ENCODE measurements at places on chromosomes 2 and 18. TPM values are rescaled to one million over a fixed set of nuclear protein-coding genes. Genes with fewer than 3 reads are reported as not detected.

DNA sequence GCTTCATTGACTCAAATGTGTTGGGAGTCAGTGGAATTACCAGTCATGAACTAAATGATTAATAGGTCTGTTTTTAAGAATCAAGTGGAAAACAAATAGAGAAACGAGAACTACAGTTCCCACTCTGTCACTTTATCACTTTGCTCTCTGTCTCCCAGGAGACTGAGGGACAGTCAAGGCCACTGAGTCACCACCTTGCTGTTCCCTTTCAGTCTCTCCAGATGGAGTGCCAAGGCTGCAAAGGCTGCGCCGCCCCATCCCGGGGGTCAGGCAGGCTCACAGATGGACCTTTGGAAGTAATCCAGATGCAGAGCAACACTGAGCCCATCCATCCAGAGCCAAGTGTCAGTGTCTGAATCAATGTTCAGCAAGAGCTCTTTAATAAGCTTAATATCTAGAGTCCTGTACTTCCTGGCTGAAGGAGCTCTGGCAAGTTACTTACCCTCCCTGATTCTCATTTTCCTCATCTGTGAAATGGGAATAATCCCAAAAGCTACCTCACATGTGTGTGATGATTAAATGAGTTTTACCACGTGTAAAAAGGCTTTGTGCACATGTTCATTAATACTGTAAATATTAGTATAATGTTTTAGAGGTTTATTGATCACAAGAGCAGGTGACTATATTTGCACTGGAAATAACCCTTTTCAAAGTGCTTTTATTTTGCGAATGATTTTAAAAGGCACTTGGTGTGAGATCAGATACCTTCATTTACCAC is 43.0 kb upstream of the EFEMP1 start:
- DNase-seq, result no peak

- DNase-seq, result no peak
These were observed 90.4 kb downstream of the PLCL1 start for GRCh38 chr2:197894751-197895274.

GRCh38 chr18:57146956-57147636 is at the start of gene BOD1L2:
Gene BOD1L2 (plus strand): TSS chr18:57147087. CDS start chr18:57147313, 226 bp downstream.
- no peak for DNase-seq

DNA sequence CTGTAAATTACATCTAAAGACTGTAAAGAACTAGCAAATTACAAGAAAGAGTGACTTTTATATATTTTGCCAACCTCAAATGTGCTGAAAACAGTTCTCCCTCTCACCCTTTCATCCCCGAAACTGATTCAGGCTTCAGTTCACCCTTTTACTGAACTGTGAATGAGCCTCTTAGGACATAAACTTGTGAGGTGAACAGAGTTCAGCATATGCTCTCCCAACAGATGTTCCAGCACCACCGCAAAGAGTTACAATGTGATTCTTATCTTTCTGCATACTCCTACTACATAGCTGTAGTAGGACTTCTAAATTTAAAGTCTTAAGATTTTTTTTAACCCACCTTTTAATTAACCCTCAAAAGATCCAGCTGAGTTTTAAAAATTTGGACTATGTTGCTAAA is 1.2 kb upstream of the ZCCHC2 start:
- DNase-seq, result peak; percentile 31

DNA sequence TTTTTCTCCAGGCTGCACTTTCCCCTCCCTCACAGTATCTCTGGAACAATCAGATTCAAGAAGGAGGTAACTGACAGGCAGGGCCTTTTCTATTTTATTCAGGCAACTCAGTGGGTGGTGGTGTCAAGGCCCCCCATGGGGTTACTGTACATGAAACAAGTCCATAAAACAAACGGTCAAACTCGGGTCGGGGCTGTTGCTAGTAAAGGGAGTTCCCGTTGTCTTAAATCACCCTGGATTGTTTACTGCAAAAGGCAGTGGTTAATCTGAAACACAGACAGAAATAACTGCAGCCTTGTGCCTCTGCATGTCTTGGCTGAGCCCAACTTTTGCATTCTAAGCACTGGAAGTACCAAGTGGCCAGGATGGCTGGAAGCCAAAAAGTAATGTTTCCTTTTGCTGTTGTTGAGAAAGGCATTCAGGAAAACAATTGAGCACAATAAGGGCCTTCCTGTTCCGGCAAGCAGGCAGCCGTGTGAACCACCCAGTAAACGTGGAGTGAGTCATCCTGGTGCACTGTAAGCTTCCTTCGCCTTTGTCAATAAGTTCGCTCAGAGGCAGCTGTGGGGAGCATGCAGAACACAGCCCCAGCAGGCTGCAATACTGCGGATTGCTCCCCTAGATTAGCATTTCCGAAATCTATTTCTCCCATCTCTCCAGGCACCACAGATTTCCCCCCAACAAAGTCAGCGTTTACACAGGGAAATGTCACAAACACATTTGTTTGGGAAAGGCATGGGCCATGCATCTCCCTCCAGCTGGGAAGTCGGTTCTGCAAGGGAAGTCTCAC is 149.6 kb downstream of the IRS1 start:
- DNase-seq, result peak; percentile 92

GRCh38 chr2:85477884-85478283 is 59.4 kb downstream of the SH2D6 start:
- no peak for DNase-seq

- peak; percentile 45 for DNase-seq
These were observed 147.0 kb upstream of the KLHL14 start for GRCh38 chr18:32919799-32920198.

GRCh38 chr18:35296060-35296459 is 6.0 kb upstream of the ZSCAN30 start:
- DNase-seq, result no peak

- no peak for DNase-seq
These were observed 81.6 kb upstream of the NFU1 start for GRCh38 chr2:69518841-69519240.

GRCh38 chr2:11901351-11902069 is 155.1 kb downstream of the LPIN1 start:
- DNase-seq, result no peak

- DNase-seq, result no peak
These were observed 12.3 kb upstream of the RESP18 start for GRCh38 chr2:219344751-219345430.

GRCh38 chr2:1972422-1972821 is 228.1 kb upstream of the PXDN start:
- no peak for DNase-seq

DNA sequence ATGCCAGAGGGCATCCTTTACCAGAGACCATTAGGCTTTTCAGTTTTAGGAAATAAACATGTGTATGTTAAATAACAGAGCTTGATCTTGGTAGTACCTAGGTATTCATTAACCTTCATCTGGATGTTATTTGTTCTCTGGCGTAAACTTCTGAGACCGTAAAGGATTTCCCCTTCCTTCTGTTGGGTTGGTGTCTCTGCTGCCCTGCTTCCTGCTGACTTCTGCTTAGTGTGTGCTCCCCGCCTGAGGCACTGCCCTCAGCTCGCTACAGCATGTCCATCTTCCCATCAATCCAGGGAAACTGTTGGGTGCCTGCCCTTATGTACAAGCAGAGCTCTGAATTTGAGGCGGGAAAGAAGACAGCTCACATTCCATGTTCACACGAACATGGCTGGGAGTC is 177.9 kb downstream of the TPGS2 start:
- DNase-seq, result peak; percentile 31

DNA sequence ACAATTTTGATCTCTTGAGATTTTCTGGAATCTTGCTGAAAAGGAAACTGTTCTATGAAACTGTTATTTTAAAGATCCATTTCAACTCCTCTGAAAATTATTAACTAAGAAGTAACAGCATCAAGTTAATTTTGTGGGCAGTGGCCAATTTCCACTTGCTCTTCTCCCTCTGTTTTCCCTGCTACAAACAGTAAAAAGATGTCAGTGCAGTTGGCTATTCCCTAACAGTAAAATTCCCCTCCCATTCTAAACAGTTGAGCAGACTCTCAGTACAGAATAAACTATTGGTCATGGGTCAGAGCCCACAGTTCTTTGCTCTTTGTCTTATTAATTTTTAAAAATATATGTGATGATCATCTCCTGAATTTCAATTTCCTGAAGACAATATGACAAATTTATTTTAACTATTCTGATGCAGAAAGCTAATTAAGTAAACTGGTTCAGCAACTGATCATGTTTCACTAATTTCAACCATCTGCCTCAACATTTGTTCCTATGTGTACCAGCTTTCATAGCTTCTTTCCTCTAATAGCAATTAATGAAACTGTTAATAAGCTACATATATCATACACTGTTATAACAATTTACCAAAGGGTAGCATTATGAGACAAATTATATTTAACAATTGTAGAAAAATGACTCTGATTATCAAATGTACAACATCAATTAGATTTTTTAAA is 41.1 kb upstream of the GALNT5 start:
- no peak for DNase-seq

GRCh38 chr2:128348701-128349100 is 30.0 kb upstream of the HS6ST1 start:
- DNase-seq, result peak; percentile 57

DNA sequence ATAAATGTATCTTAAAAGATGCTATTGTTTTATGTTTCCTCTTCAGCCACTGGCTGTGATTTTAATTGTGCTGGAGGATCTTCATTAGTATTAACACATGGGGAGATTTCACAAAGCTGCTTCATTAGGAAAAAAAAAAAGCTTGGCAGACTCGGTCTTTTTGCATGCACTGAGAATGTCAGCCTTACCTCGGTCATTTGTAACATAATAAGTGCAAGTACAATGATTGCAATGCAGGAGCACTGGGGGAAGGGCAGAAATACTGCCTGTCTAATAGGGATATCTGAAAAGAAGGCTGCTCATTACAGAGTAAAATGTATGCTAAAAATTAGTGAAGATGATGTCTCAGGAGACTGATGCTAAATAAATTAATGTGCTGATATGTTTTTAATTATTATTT is 1.3 kb upstream of the BAZ2B start:
- DNase-seq, result no peak

DNA sequence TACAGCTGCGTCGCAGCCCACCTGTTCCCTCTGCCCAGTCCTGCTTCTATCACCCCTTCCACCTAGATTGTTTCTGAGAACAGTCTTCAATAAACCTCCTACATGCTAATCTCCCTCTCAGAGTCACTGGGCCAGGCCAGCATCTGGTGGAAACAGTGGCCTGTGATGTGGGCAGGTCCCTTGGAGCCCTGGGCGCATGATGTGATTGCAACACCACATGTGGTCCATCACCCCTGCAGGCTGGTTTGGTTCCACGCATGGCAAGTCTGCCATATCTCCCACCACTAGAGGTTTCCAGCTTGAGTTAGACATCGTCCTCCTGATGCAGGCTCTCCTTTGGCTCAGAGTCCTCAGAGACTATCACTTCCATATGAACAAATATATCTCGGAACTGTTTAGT is 83.5 kb downstream of the PRKCE start:
- no peak for DNase-seq

GRCh38 chr2:130346741-130347066 is 4.0 kb downstream of the IMP4 start:
- no peak for DNase-seq

GRCh38 chr2:160790738-160791137 is 297.1 kb upstream of the RBMS1 start:
- DNase-seq, result no peak

- DNase-seq, result no peak
These were observed 568.5 kb upstream of the SLC8A1 start for GRCh38 chr2:41020358-41020757.

- no peak for DNase-seq
These were observed 360.9 kb upstream of the ZC3H15 start for GRCh38 chr2:186125156-186125555.

DNA sequence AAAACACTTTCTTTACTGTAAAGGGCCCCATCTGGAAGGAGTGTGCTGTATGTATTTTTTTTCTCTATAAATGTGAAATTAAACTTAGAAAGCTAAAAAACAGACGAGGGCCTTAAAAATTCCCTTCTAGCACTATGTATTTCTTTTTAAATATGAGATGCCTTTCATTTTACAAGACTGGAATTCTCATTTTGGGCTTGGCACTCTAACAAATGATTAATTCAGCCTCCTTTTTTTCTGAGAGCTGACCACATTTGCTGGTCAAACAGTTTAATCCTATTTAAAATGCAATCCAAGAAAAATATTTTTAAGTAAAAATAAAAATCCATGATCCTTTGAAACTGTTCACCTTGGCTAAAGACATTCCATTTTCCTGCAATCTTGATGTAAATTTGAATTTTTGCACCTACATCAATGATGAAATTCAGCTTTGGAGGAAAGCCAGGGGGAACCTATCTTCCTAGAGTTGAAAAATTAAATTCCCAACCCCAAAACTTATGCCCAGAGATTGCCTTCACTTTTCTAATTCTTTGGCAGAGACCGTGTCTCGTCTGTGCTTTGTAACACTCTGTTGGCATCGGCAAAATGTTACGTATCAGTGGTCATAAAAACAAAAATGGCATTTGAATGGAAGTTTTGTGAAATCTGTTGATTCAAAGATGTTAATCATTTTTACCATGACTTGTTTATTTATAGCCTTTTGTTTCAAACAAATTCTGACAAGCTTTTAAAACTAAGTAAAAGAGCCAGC is 284.5 kb downstream of the ZNF521 start:
- no peak for DNase-seq

DNA sequence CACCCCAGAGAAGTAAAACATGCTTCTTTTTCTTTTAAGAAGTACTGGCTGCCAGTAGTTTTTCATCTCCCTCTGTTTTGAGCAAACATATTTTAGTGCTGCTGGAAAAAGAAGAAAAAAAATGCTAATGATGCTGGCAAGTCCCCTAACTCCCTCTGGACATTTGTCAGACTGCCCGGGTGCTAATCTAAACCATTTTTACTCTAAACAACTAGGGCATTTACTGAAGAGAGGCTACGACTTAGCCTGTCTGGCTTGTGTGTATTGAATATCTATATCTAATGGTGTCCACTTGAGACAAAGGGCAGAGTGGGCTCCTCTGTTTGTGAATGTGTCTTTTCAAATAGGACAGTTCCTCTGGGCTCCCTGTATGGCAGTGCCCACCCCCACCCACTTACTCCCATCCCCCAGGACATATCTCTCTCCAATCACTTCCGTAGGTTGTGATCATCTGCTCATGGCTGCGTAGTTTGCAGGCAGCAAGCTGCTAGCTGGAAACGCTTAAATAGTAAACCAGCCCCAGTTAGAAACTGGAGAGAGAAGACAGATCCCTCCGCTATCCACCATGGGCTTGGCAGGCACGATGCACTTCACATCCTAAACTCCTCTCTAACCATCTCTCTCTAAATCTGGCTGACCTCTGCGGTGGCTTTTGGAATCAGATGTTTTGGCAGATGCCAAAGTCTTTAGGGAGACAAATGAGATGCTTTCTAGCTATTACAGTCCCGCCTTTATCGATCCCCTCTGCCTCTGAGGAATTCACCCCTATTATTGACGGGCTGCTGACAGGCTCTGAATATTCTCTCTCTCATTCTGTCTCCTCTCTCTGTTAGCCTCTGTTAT is 58.3 kb downstream of the DOCK10 start:
- DNase-seq, result no peak

Gene B3GNT7
- 4.0 TPM for total RNA-seq

Gene TMEFF2
- total RNA-seq, result 1.7 TPM

Gene GKN2
- not detected for total RNA-seq

Gene KCNG2
- not detected for total RNA-seq

Gene TANC1
- total RNA-seq, result 34.3 TPM

Gene ITGA4
- total RNA-seq, result 8.4 TPM

Gene SERPINB4
- not detected for total RNA-seq

Gene GCG
- total RNA-seq, result not detected

Gene EPB41L5
- total RNA-seq, result 30.3 TPM

Gene SPC25
- total RNA-seq, result not detected
